Activated CD8-positive, alpha-beta memory T cell treated with anti-CD3 and anti-CD28 coated beads, Interleukin-2, amount 10 ng/mL, durations not matched to agents 7 days and 5 days (primary cell): ENCODE measurements at places on chromosomes 16 and 17. TPM values are rescaled to one million over a fixed set of nuclear protein-coding genes. Genes with fewer than 3 reads are reported as not detected.
A peak's percentile ranks its signal among the peaks of the same experiment; 100 is the strongest.

DNA sequence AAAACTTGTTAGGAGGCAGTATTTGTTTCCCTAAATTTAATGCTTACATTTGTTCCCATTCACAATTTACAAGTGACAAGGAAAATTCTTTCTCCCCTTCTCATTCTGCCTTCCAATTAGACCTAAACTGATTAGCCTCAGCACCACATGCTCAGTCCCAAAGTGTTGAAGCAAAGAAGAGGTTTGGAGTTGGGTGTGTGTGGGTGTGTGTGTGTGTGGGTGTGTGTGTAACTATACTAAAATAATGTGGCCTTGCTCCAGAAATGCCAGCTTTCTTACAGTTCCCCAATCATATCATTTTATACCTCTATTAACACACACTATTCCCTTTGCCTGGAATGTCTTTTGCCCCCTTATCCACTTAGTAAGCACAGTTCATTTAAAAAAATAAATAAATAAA, 6.9 kb upstream of the UTP6 start:
- no peak for DNase-seq

DNA sequence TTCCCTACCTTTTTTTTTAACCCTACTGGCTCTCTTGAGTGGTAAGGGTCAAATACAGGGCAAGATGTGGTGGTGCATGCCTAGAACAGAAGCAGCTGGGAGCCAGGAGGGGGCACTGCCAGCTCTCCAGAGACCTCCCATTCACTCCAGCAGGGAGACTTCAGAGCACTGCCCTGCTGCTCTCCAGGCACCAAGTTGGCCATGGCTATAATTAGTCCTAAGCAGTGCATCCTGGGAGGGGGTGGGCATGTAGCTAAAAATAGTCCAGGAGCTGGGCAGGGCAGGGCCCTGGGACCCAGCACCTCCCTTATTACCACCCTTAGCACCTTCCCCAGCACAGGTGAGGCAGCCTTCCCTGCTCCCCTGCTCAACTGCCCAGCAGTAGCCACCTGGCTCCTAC, 3.5 kb downstream of the CORO6 start:
- DNase-seq, result no peak

DNA sequence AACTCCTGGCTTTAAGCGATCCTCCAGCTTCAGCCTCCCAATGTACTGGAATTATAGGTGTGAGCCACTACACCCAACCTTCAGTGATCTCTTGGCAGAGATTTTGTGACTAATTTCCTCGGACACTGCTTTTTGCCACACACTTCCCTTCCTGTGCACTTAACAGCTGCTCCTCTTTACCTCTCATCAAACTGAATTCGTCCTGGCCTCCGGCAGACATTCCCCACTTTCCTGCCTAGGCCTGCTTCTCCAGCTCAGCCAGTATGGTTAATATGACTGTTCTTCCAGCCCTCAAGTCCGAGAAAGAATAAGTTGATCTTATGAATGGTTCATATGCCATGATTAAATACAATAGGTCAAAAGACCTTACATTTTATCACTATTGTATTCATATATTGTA, 69.0 kb upstream of the MTMR4 start:
- DNase-seq, result no peak

- DNase-seq, result no peak
Measured at GRCh38 chr17:29642171-29642611, 19.5 kb upstream of the CORO6 start.

DNA sequence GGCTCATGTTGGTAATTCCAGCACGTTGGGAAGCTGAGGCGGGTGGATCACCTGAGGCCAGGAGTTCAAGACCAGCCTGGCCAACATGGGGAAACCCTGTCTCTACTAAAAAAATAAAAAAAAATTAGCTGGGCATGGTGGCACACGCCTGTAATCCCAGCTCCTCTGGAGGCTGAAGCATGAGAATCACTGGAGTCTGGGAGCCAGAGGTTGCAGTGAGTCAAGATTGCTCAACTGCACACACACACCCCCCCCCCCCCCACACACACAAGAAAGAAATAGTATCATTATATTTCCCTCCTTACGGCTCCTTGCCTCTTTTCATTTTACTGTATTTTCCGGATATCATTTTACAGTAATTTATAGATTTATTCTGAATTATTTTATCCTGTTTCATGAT, 963.1 kb upstream of the GOT2 start:
- no peak for DNase-seq

Gene KRT40
- total RNA-seq, result not detected

Gene MAFG
- total RNA-seq, result 23.8 TPM

Gene C17orf78
- total RNA-seq, result not detected

Gene KRT222
- not detected for total RNA-seq

DNA sequence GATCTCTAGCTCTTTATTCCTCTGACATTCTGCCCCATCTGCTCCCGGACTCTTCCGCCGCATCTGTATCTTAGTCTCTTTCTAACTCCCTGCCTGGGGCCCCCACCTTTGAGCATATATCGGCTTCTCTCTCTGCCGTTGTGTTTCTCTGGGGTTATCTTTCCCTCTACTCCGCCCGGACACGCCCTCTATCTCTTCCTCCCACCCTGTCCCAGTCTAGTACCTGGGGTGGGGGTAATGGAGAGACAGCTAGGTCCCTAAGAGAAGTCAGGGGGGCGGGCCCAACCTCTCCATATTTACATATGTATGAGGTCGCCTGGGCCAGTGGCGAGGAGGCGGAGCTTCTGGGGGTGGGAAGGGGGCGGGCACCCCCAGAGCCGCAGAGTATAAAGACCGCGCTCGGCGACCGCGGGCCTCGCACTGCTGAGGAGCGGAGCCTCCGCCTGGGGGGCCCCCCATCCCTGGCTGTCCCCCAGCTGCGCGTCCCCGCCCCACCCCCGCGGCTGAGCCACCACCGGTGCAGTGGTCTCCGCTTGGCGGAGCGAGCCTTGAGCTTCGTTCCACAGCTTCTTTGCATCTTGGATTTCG, at the start of gene ATP1B2:
TSS of gene ATP1B2 (plus strand) at position 418 of the 588 bp plus-strand sequence. CDS start 593 bp downstream, outside the sequence.
- DNase-seq, result peak; percentile 78

DNA sequence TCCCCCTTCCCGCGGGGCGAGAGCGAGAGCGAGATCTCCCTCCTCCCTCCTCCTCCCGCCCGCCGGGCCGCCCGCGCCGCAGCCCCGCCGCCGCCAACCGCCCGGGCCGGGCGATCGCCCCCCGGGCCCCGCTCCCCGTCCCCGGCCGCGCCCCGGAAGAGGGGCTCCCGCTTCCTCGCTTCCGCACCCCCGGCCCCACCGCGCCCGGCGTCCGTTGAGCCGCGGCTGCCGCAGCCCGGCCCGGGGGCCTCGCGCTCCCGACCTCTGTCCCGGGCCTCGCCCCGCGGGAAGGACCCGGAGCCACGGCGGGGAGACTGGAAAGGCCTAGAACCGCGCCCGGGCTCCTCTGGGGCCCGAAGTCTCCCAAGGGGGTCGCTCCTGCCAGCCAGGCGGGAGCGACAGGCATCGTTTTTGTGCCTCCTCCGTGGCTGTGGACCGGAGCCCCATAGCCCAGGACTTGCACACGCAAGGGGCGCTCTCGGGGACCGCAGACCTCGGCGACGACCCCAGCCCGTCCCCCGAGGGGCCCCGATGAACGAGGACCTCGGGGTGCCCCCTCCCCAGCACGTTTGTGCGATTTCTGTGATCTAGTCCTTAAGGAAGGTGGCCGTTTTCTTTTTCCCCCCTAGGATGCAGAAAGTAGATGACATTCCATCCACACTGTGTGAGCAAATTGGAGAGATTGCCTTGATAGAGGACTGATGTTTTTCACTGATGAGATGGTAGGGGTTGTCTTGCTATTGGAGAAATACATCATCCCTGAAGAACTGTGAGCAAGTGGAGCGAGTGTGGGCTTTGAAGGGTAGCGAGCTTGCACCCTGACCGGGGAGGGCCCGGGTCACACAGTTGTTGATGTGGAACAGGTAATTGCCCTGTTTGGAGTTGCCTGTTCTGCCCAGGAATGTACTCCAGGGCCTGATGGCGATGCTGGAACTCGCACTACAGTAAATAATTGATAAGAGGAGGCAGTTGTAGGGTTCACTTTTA, 611 bp downstream of the BANP start:
- DNase-seq, result peak; percentile 56

DNA sequence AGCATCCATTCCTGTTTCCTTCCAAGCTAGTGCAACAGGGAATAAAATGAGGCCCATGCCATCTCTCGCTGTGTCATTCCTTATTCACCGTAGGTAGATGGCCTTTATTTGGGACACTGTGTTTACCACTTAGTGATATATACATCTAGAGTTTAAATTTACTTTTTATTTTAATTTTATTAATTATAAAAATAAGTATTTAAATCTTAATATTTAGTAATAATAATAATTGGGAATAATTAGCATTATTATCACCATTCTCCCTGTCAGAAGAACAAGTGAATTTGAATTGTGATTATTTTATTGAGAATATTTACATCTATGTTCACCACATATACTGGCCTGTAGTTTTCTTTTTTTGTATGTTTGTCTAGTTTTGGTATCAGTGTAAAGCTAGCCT, 692.9 kb upstream of the KIF2B start:
- DNase-seq, result no peak

GRCh38 chr17:78249818-78250806, 18.7 kb downstream of the TMEM235 start:
- no peak for DNase-seq

Gene LGALS9B
- 0.73 TPM for total RNA-seq

DNA sequence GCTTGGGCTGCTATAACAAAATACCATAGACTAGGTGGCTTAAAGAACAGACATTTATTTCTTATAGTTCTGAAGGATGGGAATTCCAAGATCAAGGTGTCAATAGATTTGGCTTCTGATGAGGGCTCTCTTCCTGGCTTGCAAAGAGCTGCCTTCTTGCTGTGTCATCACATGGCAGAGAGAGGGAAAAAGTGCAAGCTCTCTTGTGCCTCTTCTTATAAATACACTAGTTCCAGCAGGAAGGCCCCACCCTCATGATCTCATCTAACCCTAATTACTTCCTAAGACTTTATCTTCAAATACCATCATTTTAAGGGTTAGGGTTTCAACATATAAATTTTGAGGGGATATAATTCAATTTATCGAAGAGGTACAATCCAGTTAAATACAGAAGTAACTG, 30.6 kb downstream of the ABCA9 start:
- DNase-seq, result no peak

Gene ASIC2
- not detected for total RNA-seq

- no peak for DNase-seq
Measured at GRCh38 chr16:84544031-84544773, 39.7 kb upstream of the MEAK7 start.

Gene SCPEP1
- total RNA-seq, result 21.0 TPM

DNA sequence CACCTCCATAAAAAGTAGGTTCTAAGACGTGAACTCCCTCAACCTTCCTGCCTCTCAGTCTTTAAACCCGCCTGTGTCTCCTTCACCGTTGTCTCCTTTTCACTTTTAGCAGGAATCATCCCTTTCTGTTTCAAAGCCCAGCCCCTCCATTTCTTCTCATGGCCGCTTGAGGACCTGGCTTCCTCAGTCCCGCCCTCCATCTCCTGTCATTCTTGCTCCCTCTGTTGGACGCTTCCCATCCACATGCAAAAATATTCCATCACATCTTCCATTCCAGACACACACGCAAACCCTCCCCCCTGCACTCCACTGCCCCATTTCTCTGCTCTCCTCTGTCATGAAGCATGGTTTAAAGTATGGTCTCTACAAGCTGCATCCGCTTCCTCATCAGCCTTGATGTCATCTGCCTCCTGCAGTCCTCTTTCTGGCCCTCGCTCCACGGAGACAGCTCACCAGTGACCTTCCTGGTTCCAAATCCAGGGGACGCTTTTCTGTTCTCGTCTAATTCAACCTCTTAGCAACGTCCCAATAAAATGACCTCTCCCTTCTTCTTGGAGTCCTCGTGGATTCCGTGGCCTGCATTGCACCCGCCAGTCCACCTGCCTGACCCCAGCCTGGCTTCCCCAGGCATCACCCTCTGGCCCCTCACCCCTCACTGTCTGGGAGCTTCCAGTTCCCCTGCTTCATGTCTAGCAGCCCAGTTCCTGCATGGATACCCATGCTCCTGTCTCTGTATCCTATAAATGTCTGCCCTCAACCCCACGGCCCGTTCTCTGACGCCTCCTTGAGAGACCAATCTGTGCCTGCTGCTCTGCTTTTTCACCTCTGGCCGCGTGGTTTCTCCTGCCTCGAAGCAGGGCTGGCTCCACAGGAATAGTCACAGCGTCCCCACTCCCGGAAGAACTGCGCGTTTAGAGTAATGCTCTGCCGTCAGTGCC, 26.2 kb downstream of the ANKRD40 start:
- no peak for DNase-seq

DNA sequence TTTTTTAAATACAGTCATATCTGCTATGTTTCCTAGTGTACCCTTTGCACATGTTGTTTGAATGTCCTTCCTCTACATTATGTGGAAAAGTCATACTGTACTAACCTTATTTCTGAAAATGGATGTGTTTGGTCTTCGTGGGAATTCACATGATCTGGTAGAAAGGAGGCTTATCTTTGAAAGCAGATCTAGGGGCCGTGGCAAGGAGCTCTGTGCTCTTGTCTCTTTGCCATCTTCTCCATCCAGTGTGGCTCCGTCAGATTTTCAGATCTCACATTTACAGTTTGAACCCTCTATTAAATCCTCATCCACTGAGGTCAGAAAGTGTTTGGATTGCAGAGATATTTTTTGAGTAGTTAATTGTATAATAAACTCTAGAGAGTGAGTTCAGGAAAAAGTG, 32.9 kb downstream of the MAP2K4 start:
- DNase-seq, result no peak

GRCh38 chr16:68047987-68048386, 24.9 kb downstream of the DUS2 start:
- DNase-seq, result no peak

- no peak for DNase-seq
Measured at GRCh38 chr16:66152823-66153393, 213.6 kb upstream of the CDH5 start.

DNA sequence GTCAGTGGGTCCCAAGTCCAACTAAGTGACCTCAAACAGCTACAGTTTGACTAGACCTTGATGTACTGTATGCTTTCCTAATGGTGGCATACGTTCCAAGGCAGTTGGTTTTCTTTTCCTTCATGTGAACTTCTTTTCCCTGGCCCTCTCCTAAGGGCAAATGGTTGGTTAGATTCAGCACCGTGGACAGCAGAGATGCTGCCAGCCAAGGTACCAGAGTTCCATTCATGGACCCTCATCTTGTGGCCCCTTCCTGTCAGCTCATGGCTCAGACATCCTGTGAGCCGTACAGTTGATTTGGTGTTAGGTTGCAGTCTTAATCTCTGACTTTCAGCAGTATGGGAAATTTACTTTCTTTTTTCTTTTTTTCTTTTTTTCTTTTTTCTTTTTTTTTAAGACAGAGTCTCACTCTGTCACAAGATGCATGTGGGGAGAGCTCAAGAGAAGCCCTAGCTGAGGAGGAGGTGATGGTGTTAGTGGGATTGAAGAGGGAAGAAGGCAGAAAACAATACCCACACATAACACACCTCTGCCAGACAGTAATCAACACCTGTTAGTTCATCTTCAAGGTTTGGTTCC, 122.4 kb downstream of the USP31 start:
- no peak for DNase-seq

GRCh38 chr16:88455610-88456355, 2.7 kb downstream of the ZFPM1 start:
- DNase-seq, result peak; percentile 91

Gene MAPT
- total RNA-seq, result 0.15 TPM

DNA sequence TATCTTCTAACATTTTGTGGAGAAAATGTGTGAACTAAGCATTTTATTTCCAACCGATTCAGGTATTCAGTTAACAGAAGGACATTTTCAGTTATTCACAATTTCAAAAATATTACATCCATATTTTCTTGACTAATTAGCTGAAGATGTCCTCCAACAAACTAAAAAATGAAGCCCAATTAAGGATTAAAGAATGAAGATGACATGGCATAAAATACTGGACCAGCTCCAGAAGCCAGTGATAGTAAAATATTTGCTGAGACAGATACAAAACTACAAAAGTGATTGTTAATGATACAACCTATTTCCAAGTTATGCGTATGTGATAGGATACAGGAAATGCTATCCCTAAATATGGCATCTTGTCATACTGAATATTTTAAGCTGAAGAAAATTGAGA, 48.6 kb downstream of the PMP22 start:
- no peak for DNase-seq
